ENCODE measurements at places on chromosomes 1 and 21.

DNA sequence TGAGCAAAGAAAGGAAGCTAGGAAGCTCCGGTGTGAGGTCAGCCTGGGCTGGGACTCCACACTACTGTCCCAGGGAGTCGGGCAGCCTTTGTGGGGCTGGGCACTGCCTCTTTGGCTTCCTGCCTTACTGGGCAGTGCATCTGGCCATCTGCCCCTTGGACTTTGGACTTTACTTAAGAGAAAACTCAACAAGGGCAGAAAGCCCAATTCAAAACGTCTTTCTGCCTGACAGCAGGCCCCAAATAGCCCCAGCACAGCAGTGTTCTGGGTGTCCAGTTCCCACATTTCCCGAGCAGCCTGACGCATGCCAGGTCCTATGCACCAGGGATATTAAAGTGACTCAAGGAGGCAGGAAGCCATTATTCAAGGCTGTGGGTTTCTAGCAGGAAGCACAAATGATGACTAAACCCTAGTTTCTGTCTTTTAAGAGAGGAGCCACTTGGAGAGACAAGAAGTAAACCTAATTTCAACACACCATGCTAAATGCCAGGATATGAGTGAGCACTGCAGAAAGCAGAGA, 37.9 kb upstream of the EDEM3 start:
- DNase-seq: no peak

DNA sequence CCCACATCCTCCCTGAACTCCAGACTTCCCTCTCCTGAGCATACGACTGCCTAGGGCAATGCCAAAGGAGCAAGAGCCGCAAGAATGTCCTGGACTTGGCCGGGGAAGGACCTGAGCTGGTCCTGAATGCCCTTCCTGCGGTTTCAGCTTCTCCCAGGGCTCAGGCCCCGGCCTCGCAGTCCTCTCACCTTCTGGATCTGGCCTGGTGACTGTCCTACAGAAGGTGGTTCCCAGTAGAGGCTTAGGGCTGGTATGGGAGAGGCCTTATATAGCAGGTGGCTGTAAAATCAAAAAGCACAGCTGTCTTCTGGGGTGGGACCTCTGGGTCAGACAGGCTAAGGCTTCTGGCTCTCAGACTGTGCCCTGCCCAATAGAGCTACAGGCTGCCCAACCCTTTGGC, at the start of gene LYPD8:
Gene LYPD8, minus strand, starts transcription at position 243 of the 400 bp plus-strand sequence. CDS start 4,678 bp downstream, outside the sequence.
- no peak for DNase-seq

DNA sequence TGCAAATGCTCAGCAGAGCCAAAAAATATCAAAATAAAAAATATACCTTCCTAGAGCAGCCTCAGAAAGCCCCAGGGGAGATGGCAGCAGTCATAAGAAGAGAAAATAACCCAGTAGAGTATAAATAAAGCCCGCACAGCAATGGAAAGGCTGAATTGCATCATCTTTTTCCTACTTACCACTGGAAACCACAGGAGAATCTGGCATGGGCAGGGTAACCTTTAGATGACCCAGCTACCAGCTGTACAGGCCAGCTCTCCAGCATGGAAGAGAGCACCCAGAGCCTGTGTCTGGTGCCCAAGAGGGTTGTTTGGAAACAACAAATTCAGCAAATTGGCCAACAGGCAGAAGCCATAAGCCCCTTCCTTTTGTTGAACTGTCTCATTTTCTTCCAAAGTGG, 253.1 kb downstream of the OMA1 start:
- DNase-seq: no peak

- no peak for DNase-seq
These were observed 39.5 kb downstream of the IER5 start for GRCh38 chr1:181127898-181128453.

GRCh38 chr1:12208764-12209494, 20.9 kb upstream of the VPS13D start:
- DNase-seq: peak; percentile 72

DNA sequence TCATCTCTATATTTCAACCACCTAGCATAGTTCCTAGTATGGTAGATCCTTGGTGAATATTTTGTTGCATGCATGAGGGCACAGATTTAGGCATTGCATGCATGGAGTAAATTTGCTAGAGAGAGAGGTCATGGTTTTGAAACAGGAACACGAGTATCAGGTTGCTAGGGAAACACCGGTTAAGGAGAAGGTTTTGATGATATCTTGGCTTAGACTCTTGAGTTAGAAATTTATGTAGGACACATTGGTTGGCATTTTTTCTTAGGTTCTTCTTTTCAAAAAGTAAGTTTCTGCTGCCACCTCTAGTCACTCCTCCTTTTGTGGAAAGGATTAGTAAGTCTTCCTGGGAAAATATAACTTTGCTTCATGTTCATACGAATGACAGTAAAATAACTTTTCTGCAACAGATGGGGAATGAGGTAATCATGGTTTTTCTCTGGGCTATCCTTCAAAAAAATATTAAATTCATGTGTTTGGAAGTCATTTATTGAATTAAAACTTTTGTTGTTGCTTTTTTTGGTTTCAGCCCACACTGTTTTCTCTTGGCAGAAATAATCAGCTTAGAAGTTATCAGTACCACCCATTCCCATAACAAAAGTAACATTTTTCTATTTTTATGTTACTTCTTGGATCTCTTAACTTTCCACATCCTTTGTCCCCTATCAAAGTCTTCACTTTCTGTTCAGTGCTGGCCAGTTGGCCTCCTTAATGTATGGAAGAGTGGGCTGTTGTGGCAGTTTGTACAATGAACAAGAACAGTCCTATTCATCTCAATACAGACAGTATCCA, 97.3 kb downstream of the PLA2G4A start:
- no peak for DNase-seq

DNA sequence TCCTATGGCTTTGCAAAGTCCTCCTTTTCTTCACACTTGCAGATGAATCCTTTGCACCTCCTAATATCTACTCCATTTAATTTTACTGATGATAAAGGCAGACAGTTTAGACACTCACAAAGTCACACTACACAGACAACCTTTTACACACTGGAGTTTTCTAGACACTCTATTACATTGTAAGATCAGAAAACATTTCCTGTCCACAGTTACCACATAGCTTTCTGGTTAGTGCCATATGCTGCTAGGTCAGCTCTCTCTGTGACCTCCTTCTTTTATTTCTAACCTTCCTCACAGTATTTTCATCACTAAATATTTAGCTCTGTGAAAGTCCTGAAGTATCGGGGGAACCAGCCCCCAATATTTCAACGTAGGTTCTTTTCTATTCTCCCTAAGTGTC, 5.1 kb downstream of the SH2D1B start:
- DNase-seq: no peak

DNA sequence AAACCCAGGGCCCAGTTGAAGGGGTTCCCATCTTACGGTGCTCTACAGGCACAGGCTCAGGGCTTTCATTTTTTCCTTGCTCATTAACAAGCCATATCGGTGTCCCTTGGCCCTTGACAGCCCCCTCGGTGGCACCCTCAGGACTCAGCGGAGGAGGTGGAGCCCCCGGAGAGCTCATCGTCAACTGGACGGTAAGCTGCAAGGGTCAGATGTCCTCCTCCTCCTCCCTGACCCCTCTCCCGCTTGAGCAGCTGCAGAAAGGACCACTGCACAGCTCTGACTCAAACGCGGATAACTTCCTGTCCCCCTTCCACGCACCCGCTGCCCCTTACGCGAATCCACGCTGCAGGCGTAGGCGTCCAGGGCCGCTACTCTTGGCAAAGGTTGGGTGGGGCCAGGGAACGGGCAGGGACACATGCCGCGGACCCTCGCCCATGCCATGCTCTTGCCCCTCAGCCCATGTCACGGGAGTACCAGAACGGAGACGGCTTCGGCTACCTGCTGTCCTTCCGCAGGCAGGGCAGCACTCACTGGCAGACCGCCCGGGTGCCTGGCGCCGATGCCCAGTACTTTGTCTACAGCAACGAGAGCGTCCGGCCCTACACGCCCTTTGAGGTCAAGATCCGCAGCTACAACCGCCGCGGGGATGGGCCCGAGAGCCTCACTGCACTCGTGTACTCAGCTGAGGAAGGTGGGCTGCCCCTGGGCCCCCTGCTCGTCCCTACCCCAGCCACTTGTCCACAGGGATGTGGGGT, 14.7 kb downstream of the TMEM81 start:
- no peak for DNase-seq

- no peak for DNase-seq
These were observed 20.0 kb downstream of the ADAMTS5 start for GRCh38 chr21:26946744-26947446.

- DNase-seq: no peak
These were observed 32.3 kb downstream of the SLC9A1 start for GRCh38 chr1:27122652-27123051.

- DNase-seq: no peak
These were observed 113.6 kb upstream of the GADD45A start for GRCh38 chr1:67571406-67571805.

DNA sequence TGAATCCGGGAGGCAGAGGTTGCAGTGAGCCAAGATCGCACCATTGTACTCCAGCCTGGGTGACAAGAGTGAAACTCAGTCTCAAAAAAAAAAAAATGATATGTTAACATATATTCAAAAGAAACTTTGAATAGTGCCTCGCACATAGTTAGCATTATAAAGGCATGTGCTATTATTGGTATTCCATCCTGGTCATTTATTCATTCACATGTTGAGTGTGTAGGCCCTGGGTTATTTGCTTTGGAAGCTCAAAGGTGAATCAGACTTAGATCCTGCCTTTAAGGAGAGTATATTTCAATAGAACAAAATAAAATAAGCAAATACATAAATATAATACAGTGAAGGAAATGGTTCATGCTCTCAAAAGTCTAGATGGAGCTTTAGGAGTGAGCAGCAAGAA, 13.4 kb downstream of the SLC22A15 start:
- no peak for DNase-seq

- no peak for DNase-seq
These were observed 17.2 kb downstream of the KCNJ15 start for GRCh38 chr21:38273745-38274542.

GRCh38 chr21:41338455-41338854, 21.9 kb downstream of the FAM3B start:
- DNase-seq: no peak

DNA sequence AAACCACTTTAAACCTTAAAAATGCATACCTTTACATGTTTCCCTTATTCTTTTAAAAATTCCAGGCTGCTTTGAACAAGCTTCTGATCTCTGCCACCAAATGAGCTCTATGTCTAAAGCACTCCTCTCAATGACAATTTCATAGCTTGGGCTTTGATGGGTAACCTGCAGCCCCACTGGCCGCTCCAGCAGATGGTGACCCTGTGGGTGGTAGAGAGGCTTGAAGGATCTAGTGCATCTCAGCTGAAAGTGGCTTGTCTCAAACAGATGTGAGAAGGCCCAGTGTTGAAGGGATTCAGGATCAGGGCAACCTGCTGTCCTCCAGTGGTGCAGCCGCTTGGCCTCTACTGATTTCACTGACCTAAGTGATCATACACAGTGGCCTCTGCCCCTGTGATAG, 84.7 kb upstream of the IRF2BP2 start:
- DNase-seq: no peak

- DNase-seq: no peak
These were observed 84.1 kb upstream of the VANGL1 start for GRCh38 chr1:115557715-115558114.

GRCh38 chr1:19057784-19058475, 101.5 kb upstream of the IFFO2 start:
- DNase-seq: no peak

Measured in stimulated activated CD8-positive, alpha-beta memory T cell treated with anti-CD3 and anti-CD28 coated beads, Interleukin-2, amount 100 ng/mL, for 1 hour (primary cell).